ENCODE measurements at places on chromosomes 12 and 14. TPM values are rescaled to one million over a fixed set of nuclear protein-coding genes. Genes with fewer than 3 reads are reported as not detected.

Gene RASSF8
- 16.5 TPM for total RNA-seq

Gene BCAT1
- total RNA-seq: 63.4 TPM

Gene LRTM2
- total RNA-seq: not detected

Gene LRRC10
- not detected for total RNA-seq

Gene CEP83
- total RNA-seq: 4.7 TPM

Gene KRT72
- total RNA-seq: not detected

Gene ZNF385A
- total RNA-seq: 5.9 TPM

Gene KRT82
- not detected for total RNA-seq

Gene SYT1
- total RNA-seq: 12.0 TPM

Gene ARMH4
- 15.8 TPM for total RNA-seq

Gene KLHL33
- total RNA-seq: 0.25 TPM

Gene FOXM1
- 84.1 TPM for total RNA-seq

All from mesangial cell (primary cell).